ENCODE measurements at places on chromosomes 1 and 21.

- no peak for DNase-seq
Measured at GRCh38 chr1:59484096-59484495, 187.2 kb downstream of the FGGY start.

DNA sequence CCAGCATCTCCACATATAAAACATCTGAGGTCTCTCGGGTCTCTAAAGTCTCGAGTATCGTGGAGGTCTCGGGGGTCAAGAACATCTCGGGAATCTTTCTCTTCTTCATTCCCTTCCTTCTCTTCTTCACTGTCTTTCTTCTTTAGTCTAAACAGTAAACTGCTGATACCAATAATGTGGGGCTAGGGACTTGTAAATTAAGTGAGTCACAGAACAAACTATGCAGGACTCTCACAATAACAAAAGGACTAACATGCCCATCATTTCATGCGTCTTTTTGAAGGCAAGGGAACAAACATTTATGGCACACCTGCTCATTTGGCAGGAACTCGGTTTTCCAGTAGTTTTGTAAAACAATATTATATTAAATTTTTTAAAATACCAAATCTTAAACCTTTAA is 32.4 kb downstream of the PRPF38A start:
- DNase-seq, result no peak

- DNase-seq, result no peak
Measured at GRCh38 chr1:77313491-77313890, 31.7 kb downstream of the AK5 start.

- no peak for DNase-seq
Measured at GRCh38 chr1:230350208-230350921, 75.8 kb downstream of the PGBD5 start.

DNA sequence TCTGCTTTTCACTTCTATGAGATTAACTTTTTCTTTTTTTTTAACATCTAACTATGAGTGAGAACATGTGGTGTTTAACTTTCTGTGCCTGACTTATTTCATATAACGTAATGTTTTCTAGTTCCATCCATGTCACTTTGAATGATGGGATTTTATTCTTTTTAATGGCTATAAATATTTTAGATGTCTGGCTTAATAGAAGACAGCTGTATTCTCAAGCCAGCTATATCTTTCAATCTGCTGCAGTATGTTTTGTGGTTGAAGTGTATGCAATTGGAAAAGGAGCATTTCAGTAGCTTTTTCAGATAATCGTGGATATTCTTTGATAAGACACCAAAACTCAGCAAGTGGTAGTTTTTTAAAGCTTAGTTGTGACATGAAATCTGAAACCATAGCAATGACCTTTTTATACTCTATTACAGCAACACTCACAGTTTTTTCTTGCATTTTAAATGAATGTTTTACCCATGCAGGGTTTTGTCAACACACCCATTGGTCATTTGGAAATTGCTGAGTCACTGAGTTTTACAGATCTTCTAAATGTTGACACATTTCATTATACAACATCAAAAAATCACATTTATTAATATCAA is 5.7 kb upstream of the SVBP start:
- DNase-seq, result no peak

DNA sequence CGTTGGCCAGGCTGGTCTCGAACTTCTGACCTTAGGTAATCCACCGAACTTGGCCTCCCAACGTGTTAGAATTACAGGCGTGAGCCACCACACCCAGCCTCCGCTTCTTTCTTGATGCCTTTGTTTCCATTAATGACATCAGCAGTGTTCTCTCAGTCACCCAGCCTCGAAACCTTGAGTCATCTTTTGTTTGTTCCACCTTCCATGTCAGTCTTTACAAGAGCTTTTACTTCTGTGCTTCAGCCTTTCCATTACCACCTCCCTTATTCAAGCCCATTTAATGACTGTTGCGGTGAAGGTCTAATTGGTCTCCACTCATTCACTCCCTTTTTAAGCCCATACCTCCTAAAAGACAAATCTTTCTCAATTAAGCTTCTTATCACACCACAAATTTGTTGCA is 146.6 kb upstream of the ADGRL2 start:
- no peak for DNase-seq

DNA sequence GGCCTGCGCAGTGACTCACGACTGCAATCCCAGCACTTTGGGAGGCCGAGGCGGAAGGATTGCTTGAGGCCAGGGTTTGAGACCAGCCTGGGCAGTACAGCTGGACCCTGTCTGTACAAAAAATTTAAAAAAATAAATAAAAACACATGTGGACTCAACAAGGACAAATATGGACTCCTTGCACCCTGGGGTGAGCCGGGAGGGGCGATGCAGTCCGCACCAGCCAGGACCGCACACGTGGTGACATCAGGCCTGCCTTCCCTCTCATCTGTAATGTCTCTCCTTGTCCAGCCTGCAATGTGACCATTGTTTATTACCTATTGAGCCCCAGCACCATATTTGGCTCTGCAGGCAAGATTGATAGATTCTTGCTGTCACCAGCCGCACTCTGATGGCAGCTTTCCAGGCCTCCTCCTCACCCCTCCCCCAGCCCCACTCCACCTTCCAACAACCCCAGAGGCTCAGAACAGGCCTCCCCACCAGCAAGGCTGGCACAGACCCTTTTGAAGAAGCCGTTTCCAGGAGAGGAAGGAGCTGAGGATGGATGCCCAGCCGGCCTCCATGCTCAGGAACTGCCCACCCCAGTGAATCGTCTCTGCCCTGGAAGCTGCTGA is 55.2 kb downstream of the IRF2BP2 start:
- DNase-seq, result no peak

- no peak for DNase-seq
Measured at GRCh38 chr1:13916530-13916929, 216.5 kb downstream of the PRDM2 start.

- DNase-seq, result no peak
Measured at GRCh38 chr1:215833941-215834729, 267.0 kb downstream of the KCTD3 start.

- no peak for DNase-seq
Measured at GRCh38 chr1:245999697-246000637, 507.1 kb downstream of the SMYD3 start.

DNA sequence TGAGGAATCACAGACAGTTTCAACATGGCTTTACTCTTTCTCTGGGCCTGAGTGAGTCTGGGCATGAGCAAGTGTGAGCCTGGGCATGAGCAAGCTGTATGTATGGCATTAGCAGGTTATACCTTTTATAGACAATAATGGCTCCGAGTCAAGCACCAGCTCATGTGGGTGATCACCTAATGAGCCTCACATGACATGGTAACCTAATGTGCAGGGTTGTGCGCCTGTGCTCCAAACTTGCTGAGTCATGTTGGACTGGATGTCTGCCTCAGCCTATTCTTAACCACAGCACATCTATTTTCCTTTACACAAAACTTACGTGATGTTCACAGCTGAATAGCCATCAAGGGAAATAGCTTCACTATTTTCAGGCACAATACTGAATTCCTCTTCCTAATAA is 236.2 kb upstream of the NRIP1 start:
- no peak for DNase-seq

DNA sequence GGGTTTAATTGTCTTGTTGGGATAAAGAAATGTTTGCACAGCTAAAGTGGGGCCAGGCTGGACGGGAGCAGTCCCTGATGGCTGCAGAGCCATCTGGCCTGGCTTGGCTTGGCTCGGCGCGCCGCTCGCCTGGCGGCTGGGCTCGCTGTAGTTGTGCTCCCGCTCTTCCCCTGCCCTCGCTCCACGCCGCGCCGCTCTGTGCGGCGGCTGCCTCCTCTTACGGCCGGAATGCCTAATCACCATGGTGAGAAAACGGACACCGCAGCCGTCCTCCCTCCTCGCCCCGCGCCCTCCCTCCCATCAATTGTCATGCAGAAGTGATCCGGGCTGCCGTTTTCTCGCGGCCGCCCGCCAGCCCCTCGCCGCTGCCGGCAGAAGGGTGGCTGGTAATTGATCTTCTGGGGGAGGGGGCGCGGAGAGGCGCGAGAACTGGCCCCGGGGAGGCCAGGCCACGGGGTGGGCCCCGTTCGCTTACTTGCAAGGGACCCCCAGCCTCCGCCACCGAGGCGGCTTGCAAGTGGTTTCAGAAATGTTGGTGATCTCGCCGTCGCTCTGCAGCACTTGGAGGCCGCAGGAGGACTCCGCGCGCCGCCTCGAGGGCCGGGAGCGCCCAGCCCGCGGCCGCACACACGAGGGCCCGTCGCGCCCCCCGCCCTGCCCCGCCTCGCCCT is 12.4 kb downstream of the RNF220 start:
- DNase-seq, result no peak

DNA sequence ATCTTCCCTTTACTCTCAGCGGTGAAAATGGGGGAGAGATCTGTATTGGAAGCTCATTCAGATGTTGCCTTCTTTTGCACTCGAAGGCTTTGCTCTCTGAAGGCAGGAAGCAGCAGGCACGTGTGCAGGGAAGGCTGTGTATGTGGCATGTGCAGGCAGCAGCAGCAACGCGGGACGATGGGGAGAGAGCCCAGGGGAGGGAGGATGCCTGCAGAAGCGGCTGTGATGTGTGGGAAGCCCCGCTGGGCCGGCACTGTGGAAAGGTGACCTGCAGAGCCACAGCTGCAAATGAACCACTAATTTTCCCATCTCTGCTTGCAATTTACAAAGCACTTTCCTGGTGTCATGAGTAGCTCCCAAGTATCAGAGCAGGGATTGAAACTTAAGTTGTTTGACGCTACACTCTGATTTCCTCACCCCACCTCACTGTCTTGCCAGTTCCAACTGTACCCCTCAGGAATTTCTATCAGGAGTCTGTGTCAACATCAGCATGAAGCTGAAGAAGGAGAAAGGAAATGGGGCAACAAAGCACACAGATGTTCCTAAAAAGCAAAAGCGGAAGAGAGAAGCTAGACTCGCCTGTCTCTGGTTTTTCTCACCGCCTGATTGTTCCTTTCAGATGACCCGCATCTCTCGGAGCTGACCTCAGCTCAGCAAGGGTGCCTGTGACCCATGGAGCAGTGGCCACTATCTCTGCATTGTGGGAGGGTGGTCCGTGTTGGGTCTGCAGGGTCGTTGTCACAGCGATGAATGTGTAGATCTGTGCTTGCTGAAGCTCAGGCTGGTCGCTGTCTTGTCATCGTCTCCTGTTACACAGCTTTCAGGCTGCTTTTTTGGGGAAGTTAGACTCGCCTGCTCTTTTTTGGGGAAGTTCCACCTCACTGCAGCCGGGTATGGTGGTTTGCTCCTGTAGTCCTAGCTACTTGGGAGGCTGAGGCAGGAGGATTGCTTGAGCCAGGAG is 156.1 kb downstream of the KIF26B start:
- DNase-seq, result no peak

- DNase-seq, result no peak
Measured at GRCh38 chr1:232611834-232612233, 18.1 kb downstream of the SIPA1L2 start.

- no peak for DNase-seq
Measured at GRCh38 chr1:221704306-221704705, 37.6 kb downstream of the DUSP10 start.

DNA sequence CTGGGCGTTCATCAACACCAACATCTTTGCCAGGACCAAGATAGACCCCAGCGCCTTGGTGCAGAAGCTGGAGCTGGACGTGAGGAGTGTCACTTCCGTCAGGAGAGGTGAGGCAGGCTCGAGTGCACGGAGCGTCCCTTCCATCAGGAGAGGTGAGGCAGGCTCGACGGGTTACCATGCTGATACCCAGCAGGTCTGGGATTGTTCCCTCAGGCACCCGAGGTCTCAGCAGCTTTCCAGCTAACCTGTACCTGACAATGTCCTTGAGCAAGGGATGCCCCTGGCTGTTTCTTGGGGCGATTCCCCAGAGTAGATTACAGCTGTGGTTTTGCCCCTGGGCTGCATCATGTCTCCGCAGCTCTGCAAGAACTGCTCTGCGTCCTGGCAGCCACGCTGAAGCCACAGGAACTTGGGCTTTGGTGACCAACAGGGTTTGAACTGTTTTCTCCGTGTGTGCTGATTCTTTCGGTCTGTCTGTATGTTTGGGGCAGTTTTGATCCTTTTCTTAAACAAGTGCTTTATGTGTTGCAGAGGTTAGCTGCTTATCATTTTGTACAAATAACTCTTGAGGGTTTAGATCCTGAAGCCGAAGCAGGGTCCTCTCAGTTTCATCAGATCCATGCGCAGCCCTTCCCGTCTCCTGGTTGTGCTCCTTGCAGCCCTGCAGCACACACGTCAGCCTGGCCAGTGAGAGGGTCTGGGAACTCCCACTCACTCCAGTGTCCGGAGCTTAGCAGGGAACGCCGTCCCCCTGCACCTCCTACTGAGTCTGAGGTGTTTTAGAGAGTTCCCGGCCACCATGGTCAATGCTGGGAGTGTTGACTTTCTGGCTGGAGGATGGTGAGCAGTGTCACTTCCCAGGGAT is 4.1 kb downstream of the SLX9 start:
- no peak for DNase-seq

DNA sequence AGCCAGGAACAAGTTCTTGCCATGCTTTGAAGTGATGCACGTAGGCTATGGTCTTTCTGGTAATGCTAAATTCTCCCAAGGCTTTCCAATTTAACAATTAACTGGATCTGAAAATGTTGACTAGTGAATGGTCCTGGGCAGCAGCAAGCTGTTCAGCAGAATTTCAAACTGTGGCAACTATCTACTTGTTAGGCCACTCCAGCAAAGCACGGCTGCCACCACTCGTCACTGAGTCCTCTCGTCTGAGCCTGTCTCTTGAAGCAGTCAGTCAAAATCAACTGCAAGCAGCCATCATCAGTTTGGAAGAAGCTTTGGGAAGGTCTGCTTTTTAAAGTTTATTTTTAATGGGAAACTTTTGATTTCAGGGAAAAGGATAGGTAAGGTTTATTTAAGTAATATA is 6.1 kb downstream of the FLVCR1 start:
- DNase-seq, result no peak

- DNase-seq, result no peak
Measured at GRCh38 chr1:165070675-165071074, 285.8 kb downstream of the LMX1A start.

DNA sequence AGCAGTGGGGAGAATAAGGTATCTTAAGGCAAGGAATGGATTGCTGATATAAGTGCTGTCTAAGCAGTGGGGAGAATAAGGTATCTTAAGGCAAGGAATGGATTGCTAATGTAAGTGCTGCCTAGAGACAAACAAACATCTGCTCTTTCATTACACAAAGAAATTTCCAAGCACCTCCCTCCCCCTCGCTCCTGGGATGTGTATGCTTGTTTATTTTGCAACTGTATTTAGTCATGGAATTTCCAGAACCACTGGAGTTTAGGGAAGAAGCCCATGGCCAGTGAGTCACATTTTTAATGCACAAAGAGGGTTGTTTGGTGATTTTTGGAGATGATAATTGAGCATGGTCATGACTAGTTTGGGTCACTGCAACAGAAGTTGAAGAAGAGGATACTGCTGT is 21.5 kb downstream of the PDPN start:
- DNase-seq, result no peak

DNA sequence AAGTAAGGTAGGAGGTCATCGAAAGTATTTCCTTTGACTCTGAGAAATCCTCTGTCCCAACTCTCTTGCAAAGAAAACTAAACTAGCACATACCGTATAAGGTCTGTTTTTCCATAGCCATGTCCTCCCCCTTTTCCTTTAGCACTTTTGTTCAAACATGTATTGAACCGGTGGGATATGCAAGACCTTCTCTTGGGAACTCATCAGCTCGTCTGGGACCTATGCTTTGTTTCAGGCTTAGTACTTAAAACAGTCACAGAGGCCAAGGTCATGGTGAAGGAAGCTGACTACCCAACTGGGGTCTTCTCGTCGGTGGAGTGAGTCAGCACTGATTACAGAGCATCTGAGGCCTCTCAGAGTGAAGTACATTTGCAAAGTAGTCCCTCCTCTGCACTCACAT is 185.0 kb downstream of the ZBTB18 start:
- no peak for DNase-seq
